Prostate gland (tissue), 2 donors: ENCODE measurements at places on chromosomes 5 and 9. TPM values are rescaled to one million over a fixed set of nuclear protein-coding genes. Genes with fewer than 3 reads are reported as not detected.

DNA sequence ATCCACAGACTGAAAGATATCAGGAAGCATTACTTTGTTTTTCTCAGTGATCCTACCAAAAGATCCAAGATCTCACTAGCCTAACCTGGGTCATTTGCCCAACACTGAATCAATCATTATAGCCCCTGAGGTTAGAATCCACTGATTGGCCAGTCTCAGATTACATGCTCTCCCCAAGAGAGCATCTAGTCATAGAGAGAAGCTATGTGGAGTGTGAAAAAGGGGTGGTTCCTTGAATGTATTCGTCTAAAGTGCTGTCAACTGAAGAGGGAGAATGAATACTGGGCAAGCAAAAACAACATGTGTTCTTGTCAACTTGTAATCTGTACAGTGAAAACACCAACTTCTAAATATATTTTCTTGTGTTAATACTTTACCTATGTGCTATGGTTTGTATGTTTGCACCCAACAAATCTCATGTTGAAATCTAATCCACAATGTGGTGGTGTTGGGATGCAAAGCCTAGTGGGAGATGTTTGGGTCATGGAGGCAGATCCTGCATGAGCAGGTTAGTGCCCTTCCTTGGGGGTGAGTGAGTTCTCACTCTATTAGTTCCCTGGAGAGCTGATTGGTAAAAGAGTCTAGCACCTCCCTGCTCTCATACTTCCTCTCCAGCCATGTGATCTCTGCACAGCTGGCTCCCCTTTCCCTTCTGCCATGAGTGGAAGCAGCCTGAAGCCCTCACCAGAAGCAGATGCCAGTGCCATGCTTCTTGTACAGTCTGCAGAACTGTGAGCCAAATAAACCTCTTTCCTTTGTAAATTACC, 60.3 kb upstream of the PJA2 start:
- DNase-seq = no peak
- H3K4me3 ChIP-seq = no peak overlapping the region
- H3K36me3 ChIP-seq = no peaks in the 10 kb centered on the region
- H3K27me3 ChIP-seq = no peaks in the 10 kb centered on the region
- H3K27ac ChIP-seq = no peak overlapping the region

DNA sequence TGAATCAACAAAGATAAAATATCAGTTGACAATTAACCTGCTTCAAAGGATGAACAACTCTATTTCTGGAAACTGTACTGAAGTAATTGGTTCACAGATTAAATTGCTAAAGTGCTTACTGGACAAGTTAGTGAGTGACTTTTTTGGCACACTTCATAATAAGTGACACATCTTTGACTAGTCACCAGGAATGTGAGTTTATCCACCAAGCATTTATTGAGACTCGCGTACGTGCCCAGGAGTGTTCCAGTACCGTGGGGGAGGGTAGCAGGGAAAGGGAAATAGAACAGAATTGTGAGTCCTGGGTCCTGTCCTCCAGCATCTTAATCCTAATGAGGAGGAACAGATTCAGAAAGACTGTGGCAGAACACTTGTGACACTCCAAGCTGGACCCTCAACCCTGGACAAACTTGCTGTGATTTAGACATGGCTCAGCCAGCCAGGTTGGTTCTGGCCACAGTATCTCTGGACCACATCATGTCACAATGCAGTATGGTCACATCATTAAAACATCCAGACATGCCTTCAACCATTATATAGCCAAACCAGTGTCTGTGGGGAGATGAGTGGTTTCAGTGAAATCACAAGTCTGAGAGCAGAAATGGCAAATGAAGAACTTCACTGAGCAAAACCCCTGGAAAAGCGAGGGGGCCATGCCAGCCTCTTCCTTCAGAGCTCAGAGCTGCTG, 623.1 kb downstream of the BNC2 start:
- no peaks in the 10 kb centered on the region for H3K36me3 ChIP-seq
- no peak for DNase-seq
- H3K27me3 ChIP-seq = no peaks in the 10 kb centered on the region
- H3K27ac ChIP-seq = no peak overlapping the region
- no peak overlapping the region for H3K4me3 ChIP-seq

- no peak overlapping the region for H3K27ac ChIP-seq
- H3K4me1 ChIP-seq = no peaks in the 10 kb centered on the region
- DNase-seq = no peak
- H3K36me3 ChIP-seq = no peaks in the 10 kb centered on the region
- no peak overlapping the region for H3K4me3 ChIP-seq
Measured at GRCh38 chr9:130402243-130402642, 42.5 kb upstream of the ASS1 start.

- H3K27ac ChIP-seq = no peak overlapping the region
- H3K4me1 ChIP-seq = no peaks in the 10 kb centered on the region
- H3K36me3 ChIP-seq = no peaks in the 10 kb centered on the region
- H3K27me3 ChIP-seq = no peaks in the 10 kb centered on the region
- no peak for DNase-seq
Measured at GRCh38 chr9:104269996-104270963, 176.2 kb downstream of the SMC2 start.

DNA sequence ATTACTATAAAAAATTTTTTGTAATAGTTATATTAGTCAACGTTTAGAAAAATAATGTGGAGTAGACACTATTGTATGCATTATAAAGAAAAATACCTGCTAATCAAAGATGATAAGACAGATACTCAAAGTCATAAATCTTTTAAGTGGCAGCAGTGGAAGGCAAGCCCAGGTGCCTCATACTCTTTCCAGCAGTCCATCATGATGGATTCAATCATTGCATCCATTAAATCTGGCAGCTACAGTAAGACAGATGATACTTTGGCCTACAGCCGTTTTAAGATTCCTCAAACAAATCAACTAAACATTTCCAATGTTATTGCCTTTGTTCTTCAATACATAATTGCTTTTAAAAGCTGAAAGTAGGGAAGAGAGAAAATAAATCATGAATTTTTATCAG, 1392.9 kb upstream of the NUDT12 start:
- H3K27me3 ChIP-seq = no peaks in the 10 kb centered on the region
- no peaks in the 10 kb centered on the region for H3K36me3 ChIP-seq
- H3K4me1 ChIP-seq = no peaks in the 10 kb centered on the region
- no peak for DNase-seq
- H3K4me3 ChIP-seq = no peak overlapping the region

Gene GDNF
- 0.18 TPM for total RNA-seq

- H3K4me1 ChIP-seq = no peaks in the 10 kb centered on the region
- DNase-seq = no peak
- peaks cover 19% of the 10 kb centered on the region for H3K27me3 ChIP-seq
- H3K4me3 ChIP-seq = no peak overlapping the region
- no peaks in the 10 kb centered on the region for H3K36me3 ChIP-seq
Measured at GRCh38 chr5:135578305-135578684, 496 bp downstream of the CXCL14 start.

DNA sequence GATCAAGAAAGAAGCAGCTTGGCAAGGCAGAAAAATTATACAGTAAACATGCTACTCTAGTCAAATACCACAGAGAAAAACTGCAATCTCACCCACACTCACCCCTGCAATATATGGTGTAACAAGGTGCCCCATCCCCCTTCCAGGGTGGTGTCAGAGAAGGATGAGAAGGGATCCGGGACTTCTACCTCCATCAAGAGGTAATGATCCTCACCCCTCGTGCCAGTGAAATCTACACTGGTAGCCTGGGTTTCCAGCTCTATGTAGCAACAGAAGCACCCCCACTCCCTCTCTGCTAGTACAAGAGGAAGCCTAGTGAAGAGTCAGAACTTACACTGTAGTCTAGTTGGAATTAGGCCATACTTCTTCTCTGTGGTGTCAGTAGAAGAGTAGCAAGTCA, 18.9 kb downstream of the SLCO4C1 start:
- no peak for DNase-seq
- no peaks in the 10 kb centered on the region for H3K36me3 ChIP-seq
- no peaks in the 10 kb centered on the region for H3K4me1 ChIP-seq

Gene BTNL3
- 1.6 TPM for total RNA-seq
